ENCODE measurements at places on chromosomes 4 and X.

- DNase-seq, result no peak
Measured at GRCh38 chr4:25723409-25723808, 67.8 kb downstream of the SLC34A2 start.

DNA sequence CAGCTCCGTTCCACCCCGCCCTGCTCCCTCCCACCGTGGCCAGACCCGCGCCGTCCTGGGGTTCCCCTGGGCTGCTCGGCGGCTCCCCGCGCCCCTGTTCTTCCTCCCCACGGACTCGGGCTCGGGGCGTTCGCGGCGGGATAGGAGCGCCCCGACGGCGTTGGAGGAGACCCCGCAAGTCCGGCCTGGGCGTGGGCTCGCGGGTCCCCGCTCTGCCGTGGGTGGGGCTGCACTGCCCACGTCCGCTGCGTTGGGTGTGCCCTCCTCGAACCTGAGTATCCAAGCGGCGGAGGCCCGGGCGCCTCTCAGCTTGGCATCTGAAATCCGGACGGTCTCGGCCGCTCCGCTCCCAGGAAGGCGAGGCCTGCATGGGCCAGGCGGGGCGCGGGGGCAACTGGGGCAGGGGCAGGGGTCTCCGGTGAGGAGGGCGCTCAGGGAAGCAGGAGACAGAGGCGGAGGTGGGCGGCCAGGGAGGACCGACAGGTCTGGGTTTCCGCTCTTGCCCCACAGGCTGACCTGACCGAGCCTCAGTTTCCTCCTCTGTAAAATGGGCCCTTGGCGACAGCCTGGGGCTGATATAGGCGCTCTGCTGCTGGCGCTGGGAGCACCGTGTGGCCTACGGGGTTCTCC is 12.0 kb upstream of the NAT8L start:
- no peak for DNase-seq

DNA sequence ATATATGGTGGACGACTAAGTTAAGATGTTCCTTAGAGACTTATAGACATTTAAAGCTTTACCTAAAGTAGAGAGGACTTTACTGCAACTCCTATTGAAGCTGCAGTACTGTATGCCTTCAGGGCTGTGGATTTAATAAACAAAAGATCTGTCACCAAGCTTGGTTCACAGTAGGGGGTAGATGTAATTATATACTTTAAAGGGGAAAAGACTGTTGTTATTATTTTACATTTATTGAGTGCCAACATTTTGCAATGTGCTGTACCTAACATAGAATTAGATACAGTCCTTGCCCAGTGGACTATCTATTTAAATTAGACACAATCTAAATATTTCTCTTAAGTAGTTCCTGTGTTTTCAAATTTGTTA is 67.2 kb downstream of the SLIT2 start:
- no peak for DNase-seq

DNA sequence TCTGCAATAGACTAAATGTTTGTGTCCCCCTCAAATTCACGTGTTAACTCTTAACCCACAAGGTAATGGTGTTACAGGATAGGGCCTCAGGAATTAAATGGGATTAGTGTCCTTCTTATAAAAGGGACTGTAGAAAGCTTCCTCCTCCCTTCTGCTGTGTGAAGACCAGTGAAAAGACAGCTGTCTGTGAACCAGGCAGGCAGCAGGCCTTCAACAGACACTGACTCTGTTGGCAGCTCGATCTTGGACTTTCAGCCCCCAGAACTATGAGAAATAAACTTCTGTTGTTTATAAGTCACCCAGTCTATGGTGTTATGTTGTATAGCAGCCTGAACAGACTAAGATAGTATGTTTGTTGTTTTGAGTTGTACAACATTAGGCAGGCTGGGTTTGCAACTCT is 208.1 kb downstream of the GBA3 start:
- DNase-seq, result peak; percentile 54

GRCh38 chr4:154001193-154001592 is 212.3 kb upstream of the SFRP2 start:
- DNase-seq, result no peak

DNA sequence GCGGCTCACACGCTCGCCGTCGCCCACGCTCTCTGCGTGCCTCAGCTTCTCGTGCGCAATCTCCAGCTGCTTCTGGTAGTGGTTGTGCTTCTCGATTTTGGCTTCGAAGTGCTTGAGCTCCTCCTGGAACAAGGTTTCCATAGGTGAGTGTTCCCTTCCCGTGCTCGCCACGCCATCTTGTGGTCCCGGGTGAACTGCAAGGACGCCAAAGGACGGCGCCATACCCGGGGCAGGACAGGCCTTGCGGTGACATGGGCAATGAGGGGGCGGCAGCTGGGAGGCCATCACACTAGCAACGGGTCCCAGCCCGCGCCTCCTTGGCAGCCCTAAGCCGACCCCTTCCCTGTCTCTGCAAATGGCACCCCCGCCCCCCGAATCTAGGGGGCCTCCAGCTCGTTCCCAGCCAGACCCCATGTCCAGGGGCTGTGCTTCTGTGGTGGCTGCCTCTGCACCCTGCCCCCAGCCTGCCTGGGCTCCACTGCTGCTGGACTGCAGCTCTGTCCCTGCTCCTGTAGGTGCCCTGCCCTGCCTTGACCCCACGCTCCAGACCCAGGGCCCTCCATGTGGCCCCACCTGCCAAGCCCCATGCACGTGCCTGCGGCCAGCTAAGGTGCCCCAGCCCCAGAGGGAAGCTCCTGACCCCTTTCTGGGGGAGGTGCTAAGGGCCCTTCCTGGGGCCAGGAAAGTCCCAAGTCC is 17.3 kb downstream of the LRPAP1 start:
- peak; percentile 67 for DNase-seq

- DNase-seq, result peak; percentile 14
Measured at GRCh38 chrX:43375136-43375535, 281.0 kb upstream of the MAOA start.
